ENCODE measurements at places on chromosomes 6 and 20.

DNA sequence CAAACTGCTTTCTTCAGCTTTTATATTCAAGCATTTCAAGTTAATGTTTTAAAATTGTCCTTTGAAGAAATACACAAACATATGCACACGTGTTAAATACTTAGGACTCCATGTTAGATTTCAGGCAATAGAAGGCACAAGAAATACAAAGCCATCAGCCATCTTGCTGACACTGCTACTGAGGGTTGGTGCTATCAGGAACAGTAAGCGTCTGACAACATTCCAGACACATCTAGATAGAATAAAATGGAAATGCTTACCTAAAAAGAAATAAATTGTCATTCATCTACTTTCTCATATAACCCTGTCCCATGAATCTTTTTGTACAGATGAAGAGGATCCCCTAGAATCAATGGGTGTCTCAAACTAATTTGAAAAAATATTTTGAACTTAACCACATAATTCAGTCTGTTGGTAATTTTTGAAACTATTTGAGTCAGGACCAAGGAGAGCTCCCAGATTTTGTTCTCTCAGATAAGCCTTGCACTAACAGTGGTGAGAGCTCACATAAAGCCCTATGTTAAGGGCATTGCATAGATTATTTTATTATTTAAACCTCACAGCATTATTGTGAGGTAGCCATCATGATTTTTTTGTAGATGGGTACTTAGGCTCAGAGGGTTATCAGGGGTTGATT lies 631.1 kb upstream of the POU3F2 start:
- DNase-seq: no peak

GRCh38 chr6:69090132-69090531 lies 455.1 kb downstream of the ADGRB3 start:
- DNase-seq: no peak

GRCh38 chr20:43535370-43536004 lies 23.3 kb upstream of the SGK2 start:
- no peak for DNase-seq

- no peak for DNase-seq
Measured at GRCh38 chr20:3871550-3872265, 17.5 kb upstream of the PANK2 start.

DNA sequence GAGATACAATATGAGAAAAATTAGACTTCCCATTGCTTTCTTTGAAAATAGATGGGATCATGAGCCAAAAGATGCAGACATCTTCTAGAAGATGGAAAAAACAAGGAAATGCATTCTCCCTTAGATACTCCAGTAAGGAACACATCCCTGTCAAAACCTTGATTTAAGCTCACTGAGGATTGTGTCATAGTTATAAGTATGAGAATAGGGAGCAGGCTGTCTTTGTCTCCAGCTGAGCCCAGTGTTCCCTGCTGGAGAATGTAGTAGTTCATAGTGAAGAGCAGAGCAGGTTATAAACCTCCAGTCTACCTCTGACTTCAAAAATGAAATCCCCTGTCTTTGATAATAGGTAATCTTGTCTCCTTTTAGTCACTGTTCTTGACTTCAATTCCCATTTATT lies 589.9 kb downstream of the PHF3 start:
- no peak for DNase-seq

- DNase-seq: no peak
Measured at GRCh38 chr6:37060195-37060559, 54.7 kb downstream of the FGD2 start.

DNA sequence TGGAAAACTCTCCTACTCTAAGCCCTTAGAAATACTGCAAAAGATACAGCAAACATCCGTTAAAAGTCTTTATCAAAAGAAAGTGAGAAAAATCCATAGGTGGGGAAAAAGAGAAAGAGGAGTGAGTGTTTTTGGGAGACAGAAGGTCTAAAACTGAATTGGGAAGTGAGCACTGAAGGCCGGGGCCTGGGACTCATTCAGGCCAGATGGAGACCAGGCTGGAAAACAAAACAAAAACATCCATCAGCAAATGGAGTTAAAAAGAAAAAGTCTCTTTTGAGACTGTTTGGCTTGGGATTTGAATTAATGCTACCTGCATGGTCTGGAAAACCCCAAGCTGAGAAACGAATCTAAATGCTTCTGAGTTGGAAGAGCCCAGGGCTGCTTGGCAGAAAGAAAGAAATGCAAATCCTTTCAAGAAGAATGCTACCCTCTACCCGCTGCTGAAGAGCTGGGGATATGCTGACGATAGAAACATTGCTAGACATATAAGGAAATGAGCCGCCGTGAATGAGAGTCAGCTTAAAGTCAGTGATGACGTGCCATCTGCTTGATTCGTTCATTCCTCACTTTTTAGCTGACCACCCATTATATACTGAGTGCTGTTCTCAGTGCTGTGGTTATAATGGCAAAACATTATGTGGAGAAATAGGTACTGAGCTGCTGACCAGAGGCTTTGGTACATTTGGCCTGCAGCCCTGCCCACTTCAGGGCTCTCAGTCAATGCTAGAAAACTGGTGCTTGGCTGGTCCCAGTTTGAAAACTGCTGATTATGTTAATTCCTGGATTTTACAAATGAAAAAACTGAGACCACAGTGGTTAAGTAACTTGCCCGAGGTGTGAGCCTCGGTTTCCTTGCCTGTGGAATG lies 28.0 kb upstream of the TULP4 start:
- no peak for DNase-seq

Data from NCI-H187 treated with DMSO at 0.1 percent for 48 hours (cell line).